ENCODE measurements at places on chromosomes 3 and 15. TPM values are rescaled to one million over a fixed set of nuclear protein-coding genes. Genes with fewer than 3 reads are reported as not detected.

Gene BNC1
- not detected for total RNA-seq

GRCh38 chr15:60975952-60976351 is 253.2 kb downstream of the RORA start:
- no peaks in the 10 kb centered on the region for H3K4me1 ChIP-seq
- H3K36me3 ChIP-seq: no peaks in the 10 kb centered on the region
- no peak overlapping the region for H3K4me3 ChIP-seq
- H3K27me3 ChIP-seq: peaks cover 23% of the 10 kb centered on the region
- no peak overlapping the region for H3K27ac ChIP-seq

DNA sequence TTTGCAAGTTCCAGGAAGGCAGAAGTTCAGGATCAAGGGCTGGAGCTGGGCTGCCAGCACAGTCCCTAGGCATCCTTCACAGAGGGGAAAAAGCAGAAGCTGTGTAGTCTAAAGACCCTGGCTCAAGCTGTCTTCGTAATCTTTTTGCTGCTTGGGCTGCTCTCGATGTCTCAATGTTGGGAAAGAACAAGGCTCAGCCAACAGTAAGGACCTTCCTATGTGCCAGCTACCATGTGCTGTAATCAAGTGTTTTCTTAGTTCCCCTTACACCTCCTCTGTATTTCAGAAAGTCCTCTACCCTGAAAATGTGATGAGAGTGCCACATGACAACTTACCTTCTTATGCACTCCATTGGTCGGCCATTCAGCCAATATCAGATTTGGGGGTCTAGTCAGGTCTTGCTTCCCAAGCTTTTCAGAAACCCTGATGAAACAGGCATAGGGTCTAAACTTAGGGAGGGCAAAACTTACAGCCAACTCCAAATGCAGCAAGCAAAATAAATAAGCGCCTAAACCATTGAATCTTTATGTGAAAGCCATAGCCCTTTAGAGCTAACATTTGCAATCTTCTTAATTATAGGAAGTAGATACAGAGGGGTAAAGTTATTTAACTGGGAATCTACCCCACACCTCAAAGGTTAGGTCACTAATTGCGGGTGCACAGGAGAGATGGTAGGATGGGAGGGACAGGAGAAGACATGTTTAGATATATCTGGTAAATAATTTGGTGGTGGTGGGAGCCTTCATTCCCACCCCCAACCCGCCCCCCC is 1.2 kb upstream of the EDEM1 start:
- H3K27ac ChIP-seq: peak overlapping the region; percentile 33
- H3K4me3 ChIP-seq: peak overlapping the region; percentile 93
- H3K36me3 ChIP-seq: peaks cover 32% of the 10 kb centered on the region
- H3K4me1 ChIP-seq: peaks cover 35% of the 10 kb centered on the region
- no peaks in the 10 kb centered on the region for H3K27me3 ChIP-seq

DNA sequence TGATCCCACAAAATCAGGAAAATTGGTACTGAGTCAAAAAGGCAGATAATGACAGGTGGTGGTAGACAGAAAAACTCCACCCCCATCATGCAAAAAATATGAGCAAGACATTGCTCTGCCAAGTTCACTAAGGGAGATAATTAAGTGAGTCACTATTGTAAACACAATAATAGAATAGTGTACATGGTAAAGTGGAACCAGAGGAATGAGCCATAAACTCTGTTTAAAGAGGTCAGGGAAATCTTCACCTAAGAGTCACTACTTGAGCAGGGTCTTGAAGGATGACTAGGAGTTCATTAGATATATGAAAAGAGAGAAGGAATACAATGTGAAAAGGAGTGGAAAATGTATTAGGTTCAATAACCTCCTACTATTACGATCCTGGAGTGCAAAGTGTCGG is 213.4 kb upstream of the PEX5L start:
- H3K27me3 ChIP-seq: no peaks in the 10 kb centered on the region
- no peak overlapping the region for H3K27ac ChIP-seq
- no peak overlapping the region for H3K4me3 ChIP-seq
- no peaks in the 10 kb centered on the region for H3K36me3 ChIP-seq
- no peaks in the 10 kb centered on the region for H3K4me1 ChIP-seq

DNA sequence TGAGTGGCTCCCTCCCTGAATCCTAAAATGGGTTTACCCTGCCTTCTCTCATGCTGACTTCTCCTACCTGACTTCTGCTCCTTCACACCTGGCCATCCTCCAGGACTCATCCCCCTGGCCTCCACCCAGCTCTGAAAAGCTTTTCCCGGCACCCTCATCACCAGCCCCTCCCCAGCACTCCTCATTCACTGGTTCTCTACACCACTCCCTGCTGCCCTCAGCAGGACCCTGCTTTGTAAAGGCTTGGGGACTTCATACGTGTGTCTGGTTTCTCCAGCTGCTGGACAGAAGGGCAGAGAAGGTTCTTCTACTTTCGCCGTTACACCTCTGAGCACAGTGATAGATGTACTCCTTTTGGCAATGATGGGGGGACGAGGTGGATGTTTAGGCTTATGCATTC is 184.9 kb upstream of the UBE3A start:
- no peaks in the 10 kb centered on the region for H3K4me1 ChIP-seq
- no peak overlapping the region for H3K27ac ChIP-seq

All from activated CD4-positive, alpha-beta T cell treated with anti-CD3 and anti-CD28 coated beads, Interleukin-2, amount 10 ng/mL, durations not matched to agents 7 days and 5 days (primary cell).